CD4-positive, alpha-beta T cell treated with Interleukin-6 for 4 hours (primary cell): ENCODE measurements at places on chromosomes 4 and X.

GRCh38 chrX:129769467-129770154 lies 10.1 kb upstream of the SASH3 start:
- DNase-seq = peak; percentile 88

DNA sequence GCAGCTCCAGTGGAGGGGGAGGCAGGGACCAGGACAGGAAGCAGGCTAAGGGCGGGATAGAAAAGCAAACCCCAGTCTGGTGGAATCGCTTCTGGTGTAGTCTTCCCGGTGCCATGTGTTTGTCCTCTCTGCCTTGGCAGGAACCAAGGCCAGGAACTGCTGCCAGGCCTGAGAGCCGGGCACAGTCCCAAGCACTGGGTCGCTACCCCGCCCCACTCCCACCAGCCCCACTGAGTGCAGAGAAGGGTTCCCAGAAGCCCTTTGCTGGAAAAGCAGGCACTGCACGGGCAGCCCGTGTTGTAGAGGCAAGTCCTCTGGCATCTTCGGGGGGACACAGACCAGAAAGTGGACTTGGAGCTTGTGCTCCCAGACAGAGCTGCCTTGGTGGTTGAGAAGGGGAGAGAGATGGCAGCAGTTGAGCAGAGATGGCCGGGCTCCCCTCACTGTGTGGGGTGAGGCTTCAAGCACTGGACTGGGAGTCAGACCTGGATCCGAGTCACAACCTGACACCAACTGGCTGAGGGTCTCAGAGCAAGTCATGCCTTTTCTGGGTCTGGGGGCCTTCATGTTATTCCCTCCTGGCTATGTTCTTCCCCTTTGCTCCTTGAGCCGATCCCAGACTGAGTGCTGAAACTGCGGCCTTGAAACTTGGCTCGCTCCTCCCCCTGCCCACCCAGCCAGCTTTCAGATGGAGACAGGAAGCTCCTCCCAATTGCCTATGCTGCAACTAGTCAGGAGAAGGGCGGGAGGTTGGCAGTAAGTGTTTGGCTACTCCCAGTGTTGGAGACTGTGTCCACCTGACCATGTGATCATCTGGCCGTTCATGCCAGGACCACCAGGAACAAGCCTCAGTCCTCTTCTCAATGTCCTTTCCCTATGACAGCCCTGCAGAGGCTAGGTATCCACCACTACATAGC lies 59.7 kb upstream of the MTM1 start:
- no peak for DNase-seq

DNA sequence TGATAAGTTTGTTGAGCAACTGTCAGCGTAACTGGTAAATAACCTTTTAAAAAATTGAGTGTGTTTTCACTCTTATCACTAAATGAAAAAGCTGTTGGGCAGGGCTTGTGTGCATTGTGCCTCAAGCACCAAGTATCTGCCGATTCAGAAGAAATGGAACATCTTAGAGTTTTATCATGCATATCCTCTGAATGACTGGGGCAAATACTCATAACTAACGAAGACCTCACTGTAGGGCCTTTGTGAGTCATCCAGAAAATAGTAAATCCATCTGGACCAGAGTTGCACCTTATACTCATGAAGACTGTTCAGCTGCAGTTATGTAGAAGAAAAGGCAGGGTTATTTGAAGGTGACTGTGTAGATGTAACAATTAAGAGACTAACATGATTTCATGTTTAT lies 222.1 kb downstream of the CAMK2D start:
- no peak for DNase-seq

- no peak for DNase-seq
Measured at GRCh38 chr4:77308843-77309242, 151.8 kb downstream of the CCNG2 start.

DNA sequence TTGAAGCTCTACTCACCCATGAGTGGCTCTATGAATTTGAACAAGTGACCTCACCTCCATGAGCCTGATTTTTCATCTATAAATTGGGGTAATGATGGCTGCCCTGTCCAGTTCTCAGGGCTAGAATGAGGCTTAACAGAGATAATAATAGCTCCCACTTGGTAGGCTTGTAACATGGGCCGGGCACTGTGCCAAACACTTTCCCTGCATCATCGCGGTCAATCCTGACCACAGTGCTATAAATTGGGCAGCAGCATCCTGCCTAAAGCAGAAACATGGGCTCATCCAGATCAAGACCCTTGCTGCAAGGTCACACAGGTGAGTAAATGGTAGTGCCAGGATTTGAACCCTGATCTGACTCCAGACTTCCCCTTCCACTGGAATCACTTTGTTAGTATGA lies 12.8 kb downstream of the APLN start:
- DNase-seq = no peak

GRCh38 chrX:29143356-29143755 lies 556.1 kb downstream of the IL1RAPL1 start:
- no peak for DNase-seq

GRCh38 chr4:108465886-108466500 lies 154.4 kb upstream of the RPL34 start:
- DNase-seq = peak; percentile 29

DNA sequence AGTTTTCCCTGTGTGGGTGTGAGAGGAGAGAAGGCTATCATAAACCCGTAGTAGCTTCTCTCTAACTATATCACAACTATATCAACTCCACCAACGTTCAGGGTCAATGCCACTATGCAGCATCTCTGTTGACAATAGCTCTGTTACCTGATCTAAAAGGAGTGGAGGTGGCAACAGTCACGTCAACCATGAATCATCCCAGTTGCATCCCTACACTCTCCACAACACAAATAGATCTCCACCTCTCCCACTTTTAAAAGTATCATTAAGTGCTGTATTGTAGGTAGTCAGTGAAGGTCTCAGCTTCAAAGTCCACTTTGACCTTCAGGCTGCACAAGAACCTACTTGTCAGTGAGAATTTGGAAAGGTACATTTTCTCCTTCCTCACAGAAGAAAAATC lies 600.5 kb upstream of the GRIA3 start:
- DNase-seq = no peak

GRCh38 chr4:61517144-61517543 lies 317.0 kb downstream of the ADGRL3 start:
- no peak for DNase-seq

- no peak for DNase-seq
Measured at GRCh38 chr4:186676531-186677161, 47.0 kb downstream of the FAT1 start.

DNA sequence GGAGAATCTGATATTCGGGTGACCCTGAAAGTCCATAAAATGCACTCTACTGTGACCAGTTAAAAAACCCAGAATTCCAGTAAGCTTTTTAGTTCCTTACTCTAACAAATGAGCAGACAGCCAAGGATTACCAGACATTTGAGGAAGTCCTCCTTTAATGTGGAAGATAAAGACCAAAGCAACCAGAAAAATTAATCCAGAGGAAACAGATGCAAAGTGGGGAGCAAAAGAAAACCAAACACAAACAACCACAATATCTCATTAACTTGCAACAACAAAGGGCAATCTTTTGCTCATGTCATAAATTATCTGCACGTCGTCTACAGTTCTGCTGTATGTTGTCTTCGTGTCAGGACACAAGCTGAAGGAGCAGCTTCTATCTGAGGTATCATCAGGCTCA lies 164.4 kb downstream of the PJA1 start:
- no peak for DNase-seq

DNA sequence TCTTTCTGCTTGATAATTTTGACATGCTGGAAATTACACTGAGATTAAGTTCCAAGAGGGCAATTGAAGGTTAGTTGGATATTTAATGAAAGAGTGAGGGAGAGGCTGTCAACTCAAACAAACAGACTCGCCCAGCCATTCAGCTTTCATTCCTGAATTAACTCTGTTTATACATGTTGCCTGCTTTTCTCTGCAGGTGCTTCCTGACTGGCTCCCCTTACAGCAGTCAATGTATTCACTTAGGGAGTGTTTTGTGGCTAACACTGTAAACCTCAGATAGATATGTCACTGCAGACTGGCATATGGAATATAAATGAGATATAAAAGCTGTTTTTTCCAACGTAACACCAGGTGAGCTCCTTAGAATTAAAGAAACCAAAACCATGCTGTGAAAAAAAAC lies 28.7 kb downstream of the TMPRSS11A start:
- no peak for DNase-seq

DNA sequence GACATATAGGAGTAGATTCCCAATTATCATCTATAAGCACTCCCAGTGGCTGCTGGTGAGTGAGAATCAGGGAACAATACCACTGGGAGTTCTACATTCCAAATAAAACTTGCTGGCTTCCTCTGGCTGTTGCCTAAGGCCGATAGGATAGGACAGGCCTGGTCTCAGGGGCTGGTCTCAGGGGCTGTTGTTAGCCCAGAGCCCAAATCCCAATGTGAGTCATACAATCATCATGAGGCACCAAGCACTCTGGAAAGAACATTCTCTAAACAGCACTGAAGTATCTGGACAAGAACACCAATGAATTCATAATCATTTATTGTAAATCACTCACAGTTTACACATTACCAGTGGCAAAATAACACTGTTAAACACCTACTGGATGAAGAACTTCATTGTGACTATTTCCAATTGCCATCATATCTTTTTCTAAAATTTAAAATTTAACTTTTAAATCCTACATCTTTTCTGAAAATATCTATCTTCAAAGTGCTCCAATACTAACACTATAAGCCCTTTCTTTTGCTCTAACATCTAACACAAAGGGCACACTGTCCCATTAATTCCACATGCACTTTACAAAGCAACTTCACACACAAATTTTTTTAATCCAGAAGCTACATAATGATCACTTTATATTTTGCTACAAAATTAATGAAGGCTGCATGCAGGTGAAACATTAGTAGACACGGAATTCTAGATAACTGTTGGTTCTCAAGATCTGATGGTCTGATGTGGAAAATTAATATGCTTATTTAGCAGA lies 67.6 kb upstream of the TMEM150C start:
- DNase-seq = no peak

- DNase-seq = no peak
Measured at GRCh38 chr4:168273838-168274237, 44.7 kb downstream of the DDX60 start.

DNA sequence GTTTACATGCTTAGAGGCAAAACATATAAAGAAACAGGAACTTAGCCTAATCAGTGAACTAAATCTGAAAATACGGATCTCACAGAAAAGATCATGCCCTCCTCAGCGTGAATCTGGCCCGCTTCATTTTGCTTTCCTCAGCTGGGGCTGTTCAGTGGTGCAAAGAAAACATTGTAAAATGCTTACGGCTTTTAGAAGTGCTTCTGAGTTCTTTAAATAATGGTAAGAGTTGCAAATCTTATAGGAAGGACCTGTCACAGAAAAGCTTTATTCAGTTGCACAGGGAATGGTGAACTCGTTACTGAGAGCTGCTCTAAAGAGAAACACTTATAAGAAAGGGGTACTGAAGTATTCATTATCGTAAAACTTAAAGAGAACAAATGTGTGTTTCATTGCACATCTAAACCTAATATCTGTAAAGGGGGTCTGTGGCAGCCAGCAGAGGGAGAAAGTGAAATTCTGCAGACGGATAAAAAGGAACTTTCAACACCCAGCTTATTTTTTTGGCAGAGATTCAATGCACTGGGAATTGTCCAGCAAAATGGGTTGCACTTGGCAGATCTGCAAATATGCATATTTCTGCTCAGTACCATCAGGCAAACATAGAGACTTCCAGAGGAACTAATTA lies 139.2 kb upstream of the ANK2 start:
- DNase-seq = no peak

- no peak for DNase-seq
Measured at GRCh38 chr4:115780268-115780667, 666.8 kb upstream of the NDST4 start.

- no peak for DNase-seq
Measured at GRCh38 chrX:148049441-148049840, 68.3 kb downstream of the FMR1NB start.

DNA sequence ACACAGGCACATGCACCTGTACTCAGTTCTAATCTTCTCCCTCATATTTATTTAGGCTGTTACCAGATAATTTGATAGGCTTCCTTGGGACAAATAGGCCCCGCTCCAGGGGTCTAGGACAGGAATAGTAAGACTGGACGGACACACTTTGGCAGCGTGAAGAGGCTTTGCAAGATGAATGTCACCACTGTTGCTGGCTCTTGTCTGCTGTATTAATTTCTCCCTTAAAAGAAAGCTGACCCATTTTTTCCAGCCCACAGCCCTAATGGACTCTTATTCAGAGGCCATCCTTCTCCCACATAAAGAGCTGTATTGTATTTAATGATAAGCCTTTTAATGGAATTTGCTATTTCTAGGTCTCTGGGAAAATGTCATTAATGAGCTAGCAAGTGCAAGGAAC lies 18.0 kb downstream of the FAM184B start:
- DNase-seq = no peak

GRCh38 chrX:78063687-78064086 lies 40.4 kb upstream of the PGK1 start:
- no peak for DNase-seq

GRCh38 chr4:4637710-4638109 lies 95.9 kb upstream of the STX18 start:
- DNase-seq = no peak

DNA sequence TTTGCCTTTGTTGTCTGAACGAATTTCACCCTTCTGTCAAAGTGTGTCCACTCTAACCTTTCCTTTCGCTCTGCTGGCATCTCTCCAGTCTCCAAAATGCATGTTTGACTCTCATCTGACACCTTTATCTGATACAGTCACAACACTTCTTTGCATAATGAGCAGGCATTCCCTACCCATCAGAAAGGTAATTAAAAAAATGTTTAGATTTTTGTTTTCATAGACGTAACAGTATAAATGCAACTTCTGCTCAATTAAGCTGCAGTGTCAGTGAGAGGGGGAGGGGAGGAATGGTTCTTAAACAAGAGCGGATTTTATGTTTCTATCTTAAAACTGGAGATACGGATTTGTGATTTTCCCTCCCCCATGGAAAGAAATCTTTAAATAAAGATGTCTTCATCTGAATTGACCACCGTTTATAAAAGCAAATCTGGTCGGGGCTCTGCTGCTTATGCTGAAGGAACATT lies 70.2 kb downstream of the CXXC4 start:
- no peak for DNase-seq

- DNase-seq = no peak
Measured at GRCh38 chr4:106160560-106160959, 155.4 kb downstream of the TBCK start.

- no peak for DNase-seq
Measured at GRCh38 chr4:124790471-124790870, 77.9 kb upstream of the ANKRD50 start.

- DNase-seq = no peak
Measured at GRCh38 chr4:14835708-14836425, 166.4 kb upstream of the CPEB2 start.

DNA sequence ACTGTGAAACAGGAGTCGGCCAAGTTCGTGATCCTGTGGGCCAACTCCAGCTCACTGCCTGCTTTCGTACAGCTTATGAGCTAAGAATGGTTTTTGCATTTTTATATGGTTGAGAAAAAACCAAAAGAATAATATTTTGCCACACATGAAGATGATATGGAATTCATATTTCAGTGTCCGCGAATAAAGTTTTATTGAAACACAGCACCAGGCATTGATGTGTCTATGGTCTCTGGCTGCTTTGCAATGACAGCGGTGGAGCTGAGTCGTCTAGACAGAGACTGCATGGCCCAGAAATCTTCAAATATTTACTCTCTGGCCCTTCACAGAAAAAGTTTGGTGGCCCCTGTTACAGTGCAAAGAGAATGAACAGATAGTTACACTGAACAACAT lies 20.2 kb downstream of the CLCN4 start:
- DNase-seq = no peak

- DNase-seq = no peak
Measured at GRCh38 chr4:102218656-102219055, 126.6 kb downstream of the SLC39A8 start.
